T-helper 1 cell (primary cell): ENCODE measurements at places on chromosomes 16 and 17.

DNA sequence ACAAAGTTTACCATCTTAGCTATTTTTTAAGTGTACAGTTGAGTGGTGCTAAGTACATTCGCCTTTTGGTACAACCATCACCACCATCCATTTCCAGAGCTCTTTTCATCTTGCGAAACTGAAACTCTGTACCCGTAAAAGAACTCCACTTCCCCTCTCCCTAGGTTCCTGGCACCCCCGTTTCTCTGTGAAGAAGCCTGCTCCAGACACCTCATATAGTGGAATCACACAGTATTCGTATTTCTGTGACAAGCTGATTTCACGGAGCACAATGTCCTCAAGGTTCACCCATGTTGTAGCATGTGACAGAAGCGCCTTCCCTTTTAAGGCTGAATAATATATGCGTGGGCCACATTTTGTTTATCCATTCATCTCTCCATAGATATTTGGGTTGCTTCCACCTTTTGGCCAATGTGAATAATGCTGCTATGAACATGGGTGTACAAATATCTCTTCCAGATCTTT lies 54.2 kb upstream of the MAP3K14 start:
- DNase-seq = no peak

DNA sequence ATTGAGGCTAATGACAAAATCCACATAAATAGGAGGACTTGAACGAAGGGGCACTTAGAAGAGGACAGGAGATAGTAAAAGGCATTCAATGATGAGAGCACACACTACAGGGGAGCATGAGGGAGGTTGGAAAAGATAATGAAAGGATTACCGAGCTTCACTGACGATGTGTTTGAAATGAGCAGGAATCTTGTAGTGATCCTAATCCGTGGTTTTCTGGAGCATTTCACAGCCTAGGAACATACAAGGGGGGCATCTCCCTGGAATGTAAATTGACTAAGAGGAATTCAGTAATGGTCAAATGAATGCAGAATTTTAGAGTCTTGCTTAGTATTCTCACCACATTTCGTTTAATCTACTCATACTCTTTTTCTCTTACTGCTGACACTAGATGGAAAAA lies 5.2 kb downstream of the ATMIN start:
- DNase-seq = no peak

GRCh38 chr17:17125136-17126084 lies 80.7 kb downstream of the PLD6 start:
- no peak for DNase-seq

- no peak for DNase-seq
Observed at GRCh38 chr16:88442383-88442726, 10.7 kb upstream of the ZFPM1 start.

DNA sequence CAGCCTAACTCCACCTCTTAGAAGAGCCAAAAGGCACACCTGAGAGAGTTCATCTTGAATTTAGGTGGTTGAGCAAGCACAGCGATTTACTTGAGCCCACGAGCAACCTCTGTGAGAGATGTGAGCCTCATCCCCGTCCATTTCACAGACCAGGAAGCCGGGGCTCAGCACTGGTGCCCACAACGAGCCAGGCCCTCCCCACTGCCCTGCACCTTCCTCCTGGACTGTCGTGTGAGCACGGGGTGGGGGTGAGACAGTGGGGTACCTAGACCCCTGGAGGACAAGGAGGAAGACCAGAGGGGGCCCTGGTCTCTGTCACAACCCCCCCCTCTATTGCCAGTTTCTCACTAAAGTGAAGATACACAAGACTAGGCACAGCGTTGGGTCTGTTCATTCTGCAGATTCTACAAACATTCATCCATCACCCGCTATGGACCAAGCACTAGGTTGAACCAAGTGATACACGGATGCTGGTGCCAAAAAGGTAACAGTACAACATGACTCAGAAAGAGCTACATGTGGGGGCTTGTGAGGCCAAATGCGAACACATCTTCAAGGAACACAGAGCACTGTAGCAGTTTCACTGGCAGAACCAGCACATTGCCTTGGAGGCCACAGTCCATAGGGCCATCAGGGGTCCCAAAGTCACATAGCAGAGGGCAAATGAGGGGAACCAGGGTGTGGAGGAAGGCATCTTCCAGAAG lies 231.9 kb downstream of the PARN start:
- DNase-seq = no peak

- no peak for DNase-seq
Observed at GRCh38 chr16:85286951-85287814, 174.9 kb upstream of the CIBAR2 start.

DNA sequence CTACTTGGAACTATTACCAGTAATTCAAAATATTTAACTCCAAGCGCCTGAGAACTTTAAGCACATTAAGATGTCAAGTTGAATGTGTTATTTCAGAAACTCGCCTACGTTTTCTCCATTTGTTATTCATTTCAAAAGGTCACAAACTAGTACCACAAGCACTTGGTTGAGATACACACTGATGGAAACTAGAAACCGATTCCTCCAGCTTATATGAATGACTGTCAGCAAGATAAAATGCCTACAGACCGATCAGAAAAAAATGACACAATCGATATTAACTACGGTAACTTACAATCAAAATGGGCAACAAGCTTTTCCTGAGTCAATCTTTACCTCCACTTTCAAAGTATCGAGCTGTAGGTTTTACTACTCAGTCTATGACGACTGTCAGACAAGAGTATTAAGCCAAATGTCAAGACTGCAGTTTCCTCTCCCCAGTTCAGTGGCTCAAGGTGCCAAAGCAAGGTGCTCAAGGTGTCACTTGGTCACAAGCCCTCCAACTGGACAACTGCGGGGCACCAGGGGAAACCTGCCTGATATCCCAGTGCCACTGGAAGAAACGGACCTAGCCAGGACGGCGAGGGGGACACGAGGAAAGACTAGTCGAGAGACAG lies 678 bp downstream of the SRP68 start:
- DNase-seq = no peak

DNA sequence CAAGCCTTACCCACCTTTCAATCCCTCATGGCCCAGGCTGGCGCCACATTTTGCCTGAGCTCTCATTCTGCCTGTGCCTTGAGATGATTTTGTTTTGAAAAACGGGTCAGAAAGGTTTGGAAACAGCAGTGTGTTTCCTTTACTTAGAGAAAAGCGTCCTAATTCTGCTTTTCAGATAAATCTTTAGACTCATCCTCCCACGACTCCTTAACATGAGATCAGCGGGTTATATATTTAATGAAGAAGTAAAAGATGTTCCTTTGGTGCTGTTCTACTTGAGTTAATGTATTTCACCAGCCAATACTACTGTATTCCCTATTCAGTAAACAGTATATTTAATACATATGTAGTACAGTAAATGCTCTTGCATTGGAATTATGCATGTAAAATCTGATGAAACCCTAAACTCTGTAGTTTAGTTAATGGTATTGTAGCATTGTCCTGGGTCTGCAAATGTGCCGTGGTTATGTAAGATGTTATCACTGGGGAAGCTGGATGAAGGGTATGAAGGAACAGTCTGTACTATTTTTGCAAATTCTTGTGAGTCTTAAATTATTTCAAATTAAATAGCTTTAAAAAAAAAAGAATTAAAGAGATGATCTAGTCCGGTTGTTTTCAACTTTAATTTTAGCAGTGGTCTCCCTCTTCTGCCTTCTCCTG lies 199.4 kb upstream of the CACNG5 start:
- DNase-seq = no peak

- no peak for DNase-seq
Observed at GRCh38 chr16:680967-681745, 946 bp downstream of the STUB1 start.

DNA sequence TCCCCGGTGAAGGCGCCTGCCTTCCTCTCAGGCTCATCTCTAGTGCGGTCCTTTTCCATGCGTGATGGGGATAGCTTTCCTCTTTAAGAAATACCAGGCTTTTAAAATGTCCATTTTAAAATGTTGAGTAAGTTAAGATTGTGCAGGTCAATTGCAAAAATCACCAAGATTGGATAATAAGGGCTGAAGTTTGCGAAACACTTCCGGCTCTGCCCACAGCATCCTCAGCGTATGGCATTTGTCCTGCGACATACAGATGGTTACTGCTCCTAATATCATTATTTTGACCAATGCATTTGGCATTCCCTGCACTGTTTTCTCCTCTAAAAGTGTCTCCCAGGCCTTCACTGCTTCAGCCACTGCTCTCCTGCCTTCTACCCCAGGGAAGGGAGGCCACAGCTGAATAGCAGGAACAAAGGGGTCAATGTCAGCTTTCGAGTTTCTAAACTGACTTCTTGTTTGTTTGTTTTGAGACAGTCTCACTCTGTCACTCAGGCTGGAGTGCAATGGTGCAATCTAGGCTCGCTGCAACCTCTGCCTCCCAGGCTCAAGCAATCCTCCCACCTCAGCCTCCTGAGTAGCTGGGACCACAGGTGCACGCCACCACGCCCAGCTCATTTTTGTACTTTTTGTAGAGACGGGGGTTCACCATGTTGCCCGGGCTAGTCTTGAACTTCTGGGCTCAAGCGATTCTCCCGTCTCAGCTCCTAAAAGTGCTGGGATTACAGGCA lies 91.9 kb downstream of the CRISPLD2 start:
- no peak for DNase-seq

DNA sequence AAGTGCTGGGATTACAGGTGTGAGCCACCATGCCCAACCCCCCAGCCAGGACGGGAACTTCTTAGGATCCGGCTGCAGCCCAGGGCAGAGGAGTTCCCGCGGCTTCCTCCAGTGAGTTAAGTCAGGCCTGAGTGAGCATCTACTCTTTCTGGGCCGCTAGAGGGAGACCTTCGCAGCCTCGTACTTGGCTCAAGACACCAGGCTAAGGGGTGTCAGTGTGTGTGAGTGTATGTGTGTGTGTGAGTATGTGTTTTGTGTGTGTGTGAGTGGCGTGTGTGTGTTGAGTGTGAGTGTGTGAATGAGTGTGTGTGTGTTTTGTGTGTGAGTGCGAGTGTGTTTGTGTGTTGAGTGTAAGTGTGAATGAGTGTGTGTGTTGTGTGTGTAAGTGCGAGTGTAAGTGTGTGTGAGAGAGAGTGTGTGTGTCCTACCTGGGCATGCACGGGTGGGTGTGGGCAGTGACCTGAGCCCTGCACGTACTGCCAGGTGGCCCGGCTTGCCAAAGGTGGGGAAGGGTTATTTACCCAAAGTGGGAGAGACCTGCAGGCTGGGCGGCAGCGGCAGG lies 58.5 kb downstream of the TMEM235 start:
- peak; percentile 65 for DNase-seq
